ENCODE measurements at places on chromosomes 3 and 15. TPM values are rescaled to one million over a fixed set of nuclear protein-coding genes. Genes with fewer than 3 reads are reported as not detected.

The AGBL1 gene
- not detected for polyA plus RNA-seq

The SCAMP5 gene
- 4.7 TPM for polyA plus RNA-seq

The C3orf62 gene
- polyA plus RNA-seq = 3.9 TPM

The MORF4L1 gene
- 296 TPM for polyA plus RNA-seq

- DNase-seq = no peak
Observed at GRCh38 chr3:134608771-134609435, 41.9 kb downstream of the KY start.

DNA sequence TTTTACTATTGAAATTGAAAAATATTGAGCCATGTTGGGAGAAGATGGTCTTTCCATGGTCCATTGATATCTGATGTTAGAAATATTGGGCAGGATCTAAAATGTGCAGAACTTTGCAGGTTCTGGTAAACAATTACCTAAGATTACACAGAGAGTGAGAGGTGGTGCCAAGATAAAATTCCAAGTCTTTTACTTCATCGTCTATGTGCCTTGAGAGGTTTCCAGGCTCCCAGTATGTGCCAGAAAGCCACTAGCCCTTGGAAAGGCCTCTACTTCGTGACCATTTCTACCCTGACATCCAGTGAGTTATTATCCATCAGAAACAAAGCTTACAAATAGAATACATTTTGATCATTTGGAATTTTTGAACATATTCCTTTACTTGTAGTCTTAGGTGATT is 27.6 kb downstream of the CD200 start:
- peak; percentile 64 for DNase-seq

GRCh38 chr3:17954801-17955200 is 212.4 kb upstream of the TBC1D5 start:
- no peak for DNase-seq

- no peak for DNase-seq
Observed at GRCh38 chr3:136075811-136076210, 110.3 kb downstream of the PPP2R3A start.

DNA sequence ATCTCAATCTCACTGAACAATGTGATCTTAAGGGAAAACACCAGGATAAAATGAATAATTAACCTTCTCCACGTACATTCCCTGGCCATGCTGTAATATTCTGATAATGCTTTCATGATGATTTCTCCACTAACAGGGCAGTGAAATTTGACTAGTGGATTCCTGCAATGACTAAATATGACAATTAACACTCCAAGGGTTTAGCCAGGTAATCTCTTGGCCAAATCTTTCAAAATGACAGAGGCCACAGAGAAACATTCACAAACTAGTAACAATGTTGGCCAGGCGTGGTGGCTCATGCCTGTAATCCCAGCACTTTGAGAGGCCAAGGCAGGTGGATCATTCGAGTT is 31.7 kb upstream of the ST8SIA2 start:
- no peak for DNase-seq
